ENCODE measurements at places on chromosomes 2 and 18.

- no peak for DNase-seq
Observed at GRCh38 chr2:43391201-43391877, 164.9 kb upstream of the ZFP36L2 start.

GRCh38 chr2:60371219-60371618 lies 182.2 kb downstream of the BCL11A start:
- no peak for DNase-seq

GRCh38 chr2:169397697-169398096 lies 35.4 kb upstream of the LRP2 start:
- no peak for DNase-seq

- DNase-seq, result no peak
Observed at GRCh38 chr2:161321944-161322648, 13.9 kb downstream of the PSMD14 start.

GRCh38 chr2:127181851-127182250 lies 38.2 kb downstream of the CYP27C1 start:
- no peak for DNase-seq

DNA sequence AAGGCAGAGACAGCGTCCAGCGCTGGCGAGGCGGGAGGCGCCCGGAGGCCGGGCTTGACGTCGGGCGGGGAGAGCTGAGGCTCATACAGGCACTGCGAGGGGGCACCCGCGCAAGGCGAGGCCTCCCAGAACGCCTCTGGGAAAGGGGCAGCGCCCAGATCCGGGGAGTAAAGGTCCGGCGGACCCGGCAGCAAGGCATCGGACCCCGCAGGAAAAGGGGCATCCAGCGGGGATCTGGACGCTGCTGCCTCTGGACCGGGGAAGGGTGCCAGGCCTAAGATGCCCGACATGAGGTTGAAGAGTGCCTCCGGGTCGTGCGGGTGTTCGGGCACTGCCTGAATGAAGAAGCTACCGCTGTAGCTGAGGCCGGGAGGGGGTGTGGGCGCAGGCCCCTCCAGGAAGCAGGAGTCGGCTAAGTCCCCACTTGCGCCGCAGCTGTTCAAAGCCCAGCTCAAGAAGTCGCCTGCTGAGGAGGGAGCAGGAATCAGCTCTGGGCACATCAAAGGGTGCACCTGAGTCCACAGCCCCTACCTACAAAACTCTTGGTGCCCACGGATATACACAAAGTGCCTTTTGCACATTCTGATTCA lies 937 bp downstream of the EGR4 start:
- no peak for DNase-seq

- no peak for DNase-seq
Observed at GRCh38 chr2:44623622-44624351, 262.0 kb downstream of the CAMKMT start.

DNA sequence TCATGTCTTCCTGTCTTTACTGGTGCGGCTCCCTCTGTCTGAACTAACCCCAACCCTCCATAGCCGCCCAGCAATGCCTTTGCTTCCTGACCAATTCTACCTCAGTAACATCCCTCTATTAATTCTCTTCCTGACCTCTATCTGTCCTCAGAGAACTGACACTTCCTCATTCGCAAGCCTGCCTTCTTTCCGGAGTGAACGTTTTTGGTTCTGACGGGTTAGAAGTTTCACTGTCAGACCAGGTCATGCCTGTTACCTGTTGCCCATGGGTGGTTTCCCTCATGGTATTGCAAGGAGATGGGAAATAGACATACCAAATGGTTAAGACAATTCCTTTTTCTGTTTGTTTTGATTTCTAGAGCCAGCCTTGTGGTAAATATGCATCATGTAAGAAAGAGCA lies 453.4 kb upstream of the SLC14A2 start:
- no peak for DNase-seq

- no peak for DNase-seq
Observed at GRCh38 chr2:11140492-11140891, 14.8 kb upstream of the SLC66A3 start.

GRCh38 chr2:210366675-210367080 lies 51.7 kb upstream of the MYL1 start:
- no peak for DNase-seq

GRCh38 chr18:35998967-35999366 lies 26.5 kb downstream of the RMP24 start:
- DNase-seq, result no peak

DNA sequence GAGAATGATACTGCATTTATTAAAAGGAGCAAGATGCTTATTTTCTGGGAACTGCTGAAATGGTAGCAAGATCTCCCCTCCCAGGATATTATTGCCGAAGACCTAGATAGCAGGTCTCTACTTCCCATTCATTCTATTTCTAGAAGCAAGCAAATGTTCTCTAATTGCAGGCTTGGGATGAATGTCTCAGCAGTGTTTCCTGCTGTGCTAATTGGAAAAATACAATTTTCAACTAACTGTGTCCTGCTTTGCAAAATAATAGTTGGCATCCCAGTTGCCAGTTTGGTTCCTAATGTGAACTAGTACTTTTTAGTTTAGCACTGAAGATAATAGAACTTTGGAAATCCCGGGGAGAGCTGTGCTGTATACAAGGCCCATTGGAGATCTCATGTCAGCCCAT lies 26.1 kb downstream of the SLC20A1 start:
- no peak for DNase-seq

DNA sequence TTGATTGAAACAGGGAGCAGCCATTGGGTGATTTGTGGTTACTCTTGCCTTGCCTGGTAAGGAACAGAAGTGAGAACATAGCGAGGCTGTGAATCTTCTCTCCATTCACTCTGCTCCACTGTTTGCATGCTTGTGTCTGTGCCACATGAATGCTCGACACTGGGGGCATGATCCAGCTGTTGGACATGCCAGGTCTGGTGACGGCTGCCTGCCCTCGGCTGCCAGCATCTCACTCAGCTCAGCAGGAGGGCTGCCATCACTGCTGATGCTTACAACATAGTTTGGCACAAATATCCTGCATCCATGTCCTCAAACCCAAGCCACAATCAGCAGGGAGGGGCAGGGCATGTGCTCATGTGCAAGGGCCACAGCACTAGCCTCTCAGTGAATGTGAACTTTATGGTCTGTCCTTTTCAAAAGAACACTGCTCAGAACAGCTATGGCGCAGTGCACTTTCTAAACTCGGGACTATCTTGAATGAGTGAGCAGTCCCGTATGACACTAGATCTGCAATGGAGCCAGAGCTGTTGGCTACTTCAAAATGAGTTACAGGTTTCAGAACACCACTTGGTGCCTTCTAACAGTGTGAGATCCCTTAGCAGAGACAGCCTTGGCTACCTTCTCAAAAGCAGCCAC lies 126.3 kb downstream of the NRP2 start:
- DNase-seq, result no peak

- DNase-seq, result no peak
Observed at GRCh38 chr2:120847700-120848321, 112.1 kb downstream of the GLI2 start.

DNA sequence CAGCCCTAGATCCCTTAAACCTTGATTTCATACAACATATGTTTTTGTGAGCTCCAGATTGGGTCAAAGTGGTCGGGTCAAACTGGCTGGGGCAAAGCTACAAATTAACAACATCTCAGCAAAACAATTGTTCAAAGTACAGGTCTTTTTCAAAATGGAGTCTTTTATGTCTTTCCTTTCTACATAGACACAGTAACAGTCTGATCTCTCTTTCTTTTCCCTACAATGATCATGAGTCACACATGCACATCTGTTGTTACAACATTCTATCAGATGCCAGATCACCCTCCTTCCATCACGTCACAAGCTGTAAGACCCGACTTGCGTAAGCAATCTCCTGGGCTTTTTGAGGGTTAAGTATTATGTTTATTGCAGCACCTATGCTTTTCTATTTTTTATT lies 55.1 kb downstream of the RHOB start:
- DNase-seq, result no peak

GRCh38 chr2:175476948-175477347 lies 295.4 kb upstream of the ATP5MC3 start:
- DNase-seq, result no peak

DNA sequence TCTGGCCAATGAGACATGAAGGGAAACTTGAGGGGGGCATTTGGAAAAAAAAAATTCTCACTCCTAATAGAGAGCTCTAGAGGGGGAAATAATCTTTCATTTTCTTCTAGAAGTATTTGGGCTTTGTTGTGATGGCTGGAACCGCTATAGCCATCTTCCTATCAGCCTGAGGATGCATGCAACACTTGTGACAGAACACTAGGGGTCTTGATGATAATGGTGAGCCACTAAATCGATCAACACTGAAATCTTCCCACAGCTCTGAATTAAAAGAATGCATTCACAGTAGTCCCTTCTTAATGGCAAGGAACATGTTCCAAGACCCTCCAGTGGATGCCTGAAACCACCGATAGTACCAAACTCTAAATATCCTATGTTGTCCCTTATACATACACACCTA lies 325.3 kb downstream of the LNPK start:
- no peak for DNase-seq

DNA sequence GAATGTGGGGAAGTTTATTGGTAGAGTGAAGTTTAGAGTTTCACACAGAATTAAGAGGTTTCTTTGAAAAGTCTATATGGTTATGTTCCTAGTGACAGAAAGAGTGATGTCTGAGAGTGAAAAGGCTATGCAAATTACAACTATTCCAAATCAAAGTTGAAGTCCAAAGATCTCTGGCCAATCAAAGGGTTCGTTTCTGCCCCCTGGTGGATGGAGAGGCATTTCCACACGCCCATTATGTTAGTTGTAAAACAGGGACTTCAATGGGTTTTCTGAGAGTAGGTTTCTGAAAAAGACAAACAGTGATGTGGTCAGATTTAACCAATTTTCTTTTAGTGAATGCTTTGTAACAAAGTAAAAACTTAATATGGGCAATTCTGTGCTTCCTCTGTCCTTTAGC lies 441.5 kb upstream of the POU3F3 start:
- DNase-seq, result no peak

- no peak for DNase-seq
Observed at GRCh38 chr2:175454953-175455389, 273.5 kb upstream of the ATP5MC3 start.

GRCh38 chr2:168583064-168583709 lies 127.1 kb downstream of the CERS6 start:
- no peak for DNase-seq

- no peak for DNase-seq
Observed at GRCh38 chr2:188894979-188895378, 79.2 kb upstream of the COL3A1 start.

DNA sequence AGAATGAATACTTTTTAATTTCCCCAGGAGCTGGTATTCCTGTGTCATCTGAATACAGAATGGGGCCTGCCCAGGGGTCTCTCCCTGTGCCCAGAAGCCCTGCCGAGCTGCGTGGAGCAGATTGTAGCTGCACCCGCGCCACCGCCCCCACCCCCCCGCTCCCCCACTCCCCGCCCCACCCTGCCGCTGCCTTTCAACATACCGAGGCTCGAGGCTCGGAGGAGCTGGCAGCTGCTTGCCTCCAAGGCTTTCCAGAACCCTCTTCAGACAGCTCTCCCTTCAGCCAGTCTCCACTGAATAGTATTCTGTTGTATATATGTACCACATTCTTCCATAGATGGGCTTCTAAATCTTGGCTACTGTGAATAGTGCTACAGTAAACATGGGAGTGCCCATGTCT lies 150.7 kb downstream of the TSN start:
- DNase-seq, result no peak

DNA sequence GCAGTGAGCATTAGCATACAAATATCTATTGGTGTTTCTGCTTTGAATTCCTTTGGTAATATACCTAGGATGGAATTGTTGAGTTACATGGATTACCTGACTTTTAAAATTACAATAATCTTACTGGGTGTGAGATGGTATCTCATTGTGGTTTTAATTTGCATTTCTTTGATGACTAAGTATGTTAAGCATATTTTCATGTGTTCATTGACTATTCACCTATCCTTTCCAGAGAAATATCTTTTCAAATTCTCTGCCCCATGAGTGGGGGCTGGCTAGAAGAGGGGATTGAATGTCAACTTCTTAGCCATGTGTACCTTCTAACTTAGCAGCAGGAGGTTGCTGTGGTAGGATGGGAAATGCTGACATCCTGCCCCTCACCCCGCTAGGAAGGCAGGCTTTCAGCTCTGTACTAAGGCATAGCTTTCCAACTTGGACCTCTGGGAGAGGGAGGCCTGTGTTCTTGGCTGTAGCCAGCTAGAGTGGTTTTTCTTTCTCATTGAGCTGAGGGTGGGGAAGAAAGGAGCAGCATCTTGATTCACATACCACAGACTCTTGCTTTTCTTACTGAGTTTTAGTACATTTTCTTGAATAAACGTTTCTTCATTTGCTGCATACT lies 63.3 kb upstream of the TTC27 start:
- DNase-seq, result no peak

GRCh38 chr2:126512026-126512425 lies 143.9 kb upstream of the GYPC start:
- no peak for DNase-seq

DNA sequence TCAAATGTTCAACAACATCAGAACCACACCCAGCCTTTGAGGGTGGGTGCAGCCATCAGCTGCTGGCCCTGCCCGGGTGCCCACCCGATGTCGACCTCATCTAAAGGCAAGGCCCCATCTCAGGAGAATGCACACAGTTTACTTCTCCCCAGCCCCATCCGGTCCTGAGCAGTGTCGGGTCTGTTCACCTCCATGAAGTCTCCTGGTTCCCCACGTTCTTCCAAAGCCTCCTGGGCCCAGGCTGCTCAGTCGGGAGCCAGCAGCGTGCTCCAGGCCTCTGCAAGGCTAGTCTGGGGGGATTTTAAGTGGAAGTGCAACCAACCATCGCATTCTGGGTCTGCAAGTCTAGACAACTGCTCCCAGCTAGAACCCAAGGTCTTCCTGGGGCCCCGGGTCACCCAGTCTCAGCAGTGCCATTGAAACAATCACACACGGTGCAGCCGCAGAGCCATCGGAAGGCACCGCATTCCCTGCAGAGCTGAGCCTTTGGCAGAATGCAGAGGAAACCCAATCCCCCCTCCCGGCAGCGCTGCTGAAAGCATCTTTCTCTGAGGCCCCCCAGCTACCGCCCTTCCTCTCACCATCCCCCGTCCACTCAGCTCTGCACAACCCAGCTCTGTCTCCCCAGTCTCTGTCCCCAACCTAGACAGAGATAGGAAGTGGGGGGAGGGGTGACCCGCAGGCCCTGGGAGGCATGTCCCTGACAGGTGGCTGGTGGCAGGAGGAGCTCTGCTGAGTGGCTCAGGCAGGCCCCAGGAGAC lies 8.5 kb downstream of the ESPNL start:
- DNase-seq, result no peak

DNA sequence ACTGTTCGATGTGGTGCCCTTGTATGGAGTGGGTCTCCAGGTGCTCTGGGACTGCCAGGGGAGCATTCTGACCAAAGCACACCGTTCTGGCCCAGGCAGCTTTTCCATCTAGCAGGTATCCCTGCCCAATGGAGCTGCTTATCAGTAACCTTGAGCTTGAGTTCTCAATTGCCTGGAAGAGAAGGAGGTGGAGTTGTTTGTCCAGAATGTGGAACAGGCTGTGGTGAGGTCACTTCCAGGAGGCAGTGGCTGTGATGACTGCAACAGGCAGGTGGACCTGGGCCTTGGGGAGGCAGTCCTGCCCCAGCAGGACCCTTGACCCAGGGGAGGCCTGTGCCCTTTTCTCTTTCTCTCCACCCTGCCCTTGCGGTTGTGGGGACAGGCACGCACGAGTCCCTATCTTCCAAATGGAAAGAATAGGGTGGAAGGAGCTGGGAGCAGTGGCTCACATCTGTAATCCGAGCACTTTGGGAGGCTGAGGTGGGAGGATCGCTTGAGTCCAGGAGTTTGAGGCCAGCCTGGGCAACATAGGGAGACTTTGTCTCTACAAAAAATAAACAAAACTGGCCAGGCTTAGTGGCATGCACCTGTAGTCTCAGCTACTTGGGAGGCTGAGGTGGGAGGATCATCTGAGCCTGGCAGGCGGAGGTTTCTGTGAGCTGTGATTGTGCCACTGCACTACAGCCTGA lies 66.2 kb upstream of the MCFD2 start:
- no peak for DNase-seq
